Activated T-cell treated with anti-CD3 and anti-CD28 coated beads, Interleukin-2, amount 50 U/mL, for 48 hours (primary cell): ENCODE measurements at places on chromosomes 16 and 17.

- no peak for DNase-seq
Observed at GRCh38 chr16:88569614-88569984, 604 bp upstream of the ZC3H18 start.

- no peak for DNase-seq
Observed at GRCh38 chr16:48864055-48864454, 254.1 kb upstream of the N4BP1 start.

GRCh38 chr17:77666462-77666861 is 292.0 kb upstream of the TNRC6C start:
- DNase-seq = peak; percentile 29

- no peak for DNase-seq
Observed at GRCh38 chr17:6078458-6078871, 8.3 kb downstream of the WSCD1 start.

DNA sequence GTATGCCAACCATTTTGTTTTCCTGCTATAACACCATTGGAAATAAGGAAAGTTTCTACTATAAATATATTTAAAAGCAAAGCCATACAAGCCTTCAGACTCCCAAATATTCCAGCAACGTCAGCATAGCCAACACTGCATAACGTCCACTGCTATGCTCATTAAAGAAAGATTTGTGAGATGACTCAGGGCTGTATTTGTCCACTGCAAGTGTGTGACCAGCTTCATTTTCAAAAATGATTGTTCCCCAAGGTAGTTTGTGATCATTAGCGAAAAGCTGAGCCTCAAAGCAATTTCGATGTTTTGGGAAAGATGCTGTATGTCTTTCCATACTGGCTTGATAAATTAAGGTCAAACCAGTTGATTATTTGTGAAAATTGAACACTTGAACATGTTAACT is 14.9 kb upstream of the CCDC182 start:
- no peak for DNase-seq

DNA sequence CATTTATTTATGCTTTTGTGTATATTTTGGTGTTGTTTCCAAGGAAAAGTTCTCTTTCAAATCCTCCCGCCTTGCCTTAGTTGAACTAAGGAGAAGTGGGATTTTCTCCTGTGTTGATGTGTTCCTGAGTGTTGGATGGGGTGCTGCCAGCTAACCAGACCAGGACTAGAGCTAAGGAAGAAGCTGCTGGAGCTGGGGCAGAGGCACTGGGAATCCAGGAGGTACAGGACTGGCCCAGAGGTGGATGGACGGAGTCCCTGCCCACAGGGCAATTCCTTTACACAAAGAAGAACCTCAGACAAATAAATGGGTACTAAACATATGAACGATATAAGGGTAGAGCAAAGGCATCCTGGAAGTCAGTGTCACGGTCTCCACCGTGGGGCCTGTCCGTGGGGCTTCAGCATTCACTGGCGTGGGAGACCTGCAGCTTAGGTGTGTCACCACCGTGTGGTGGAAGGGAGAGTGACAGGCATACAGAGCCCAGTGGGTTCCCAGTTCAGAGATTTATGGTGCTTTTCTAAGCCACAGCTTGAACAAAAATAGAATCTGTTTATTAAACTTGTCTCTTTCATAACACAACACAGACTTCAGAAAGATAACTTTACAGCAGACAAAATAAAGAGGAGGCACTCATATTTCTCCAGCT is 270.7 kb downstream of the NTN1 start:
- peak; percentile 63 for DNase-seq

GRCh38 chr17:75124819-75125162 is 6.8 kb downstream of the NT5C start:
- DNase-seq = no peak

- DNase-seq = no peak
Observed at GRCh38 chr17:8843344-8843743, 24.1 kb downstream of the PIK3R6 start.

DNA sequence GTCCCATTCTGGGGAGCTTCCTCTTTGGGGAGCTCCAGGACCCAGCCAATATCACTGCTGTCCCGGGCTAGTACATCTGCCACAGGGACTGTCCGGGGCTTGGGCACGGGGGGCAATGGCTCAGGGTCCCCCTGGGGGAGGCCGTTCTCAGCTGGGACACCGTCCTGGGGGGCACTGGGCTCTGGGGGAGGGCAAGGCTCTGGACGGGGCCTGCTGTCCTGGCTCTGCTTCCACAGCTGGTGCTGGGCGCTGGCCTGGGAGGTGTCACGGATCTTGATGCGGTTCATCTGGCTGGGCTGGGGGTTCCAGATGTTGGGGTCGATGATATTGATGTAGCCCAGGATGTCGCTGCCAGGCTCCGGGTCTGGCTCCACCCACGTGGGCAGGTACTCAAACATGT is 26.1 kb downstream of the SLC5A10 start:
- no peak for DNase-seq

GRCh38 chr17:64354824-64355535 is 35.7 kb downstream of the PECAM1 start:
- no peak for DNase-seq

GRCh38 chr17:56912105-56912999 is 1.5 kb downstream of the TRIM25 start:
- DNase-seq = no peak

GRCh38 chr16:26493751-26494150 is 573.0 kb upstream of the C16orf82 start:
- DNase-seq = no peak

DNA sequence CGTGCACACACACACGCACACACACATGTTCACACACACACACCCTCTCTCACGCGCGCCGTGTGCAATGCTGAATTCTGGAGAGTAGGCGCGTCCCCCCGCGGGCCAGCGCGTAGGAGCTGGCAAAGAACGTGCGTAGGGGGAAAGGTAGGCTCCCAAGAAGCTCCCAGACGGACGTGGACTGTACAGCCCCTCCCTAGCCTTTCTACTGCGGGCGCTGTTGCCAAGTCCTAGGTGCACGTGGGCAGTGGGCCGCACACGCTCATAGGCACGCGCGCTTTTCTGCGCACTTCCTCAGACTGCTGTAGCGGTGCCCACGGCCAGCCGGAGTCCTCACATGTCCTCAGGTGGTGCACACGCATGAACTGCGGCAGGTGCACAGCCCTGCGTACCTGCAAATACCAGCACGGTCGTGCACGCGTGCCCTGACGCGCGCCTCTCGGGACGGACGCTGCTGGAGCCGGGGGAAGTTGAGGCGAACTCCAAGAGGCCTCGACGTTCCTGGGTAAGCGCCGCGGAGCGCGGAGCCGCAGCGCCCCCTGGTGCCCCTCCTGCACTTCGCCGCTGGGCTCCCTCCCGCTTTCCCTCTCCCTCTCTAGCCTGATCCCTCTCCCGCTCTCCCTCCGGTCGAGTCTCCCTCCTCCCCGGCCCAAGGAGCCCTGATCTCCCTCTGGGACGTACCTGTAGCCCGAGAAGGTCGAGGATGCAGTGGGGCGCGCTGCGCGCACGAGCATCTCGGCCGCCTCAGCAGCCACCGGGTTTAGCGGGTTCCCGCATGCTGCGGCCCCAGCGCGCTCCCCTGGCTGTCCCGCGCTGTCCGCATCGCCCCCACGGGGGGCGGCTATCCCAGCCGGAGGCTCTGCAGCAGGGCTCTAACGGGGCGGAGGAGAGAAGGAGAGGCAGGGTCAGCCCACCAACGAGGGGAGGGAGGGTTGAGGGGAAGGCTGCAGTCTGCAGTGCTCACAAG is 749 bp downstream of the GRIN2A start:
- DNase-seq = peak; percentile 75

DNA sequence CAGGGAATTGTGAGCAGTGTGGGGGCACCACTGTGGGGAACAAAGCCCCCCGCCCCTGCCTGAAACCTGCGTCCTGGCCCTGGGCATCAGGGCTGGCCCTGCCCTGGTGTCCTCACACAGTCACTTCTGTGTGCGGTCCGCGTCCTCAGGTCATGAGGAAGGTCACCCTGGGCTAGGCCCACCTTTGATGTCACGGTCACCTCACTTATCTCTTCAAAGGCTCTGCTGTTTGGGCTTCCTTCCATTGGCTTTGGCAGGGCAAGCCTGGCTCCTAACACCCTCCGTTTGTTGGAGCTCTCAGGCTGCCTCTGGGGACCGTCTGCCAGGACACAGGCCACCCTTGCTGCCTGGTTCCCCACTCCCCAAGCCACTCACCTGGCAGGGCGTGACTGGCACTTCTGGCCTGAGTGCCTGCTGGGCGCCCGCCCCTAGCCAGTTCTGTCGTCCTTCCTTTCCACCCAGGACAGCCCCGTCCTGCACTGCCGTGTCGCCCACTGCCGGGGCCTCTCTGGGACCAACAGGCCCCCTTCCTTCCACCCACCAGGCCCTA is 8.8 kb downstream of the CENPX start:
- DNase-seq = no peak

DNA sequence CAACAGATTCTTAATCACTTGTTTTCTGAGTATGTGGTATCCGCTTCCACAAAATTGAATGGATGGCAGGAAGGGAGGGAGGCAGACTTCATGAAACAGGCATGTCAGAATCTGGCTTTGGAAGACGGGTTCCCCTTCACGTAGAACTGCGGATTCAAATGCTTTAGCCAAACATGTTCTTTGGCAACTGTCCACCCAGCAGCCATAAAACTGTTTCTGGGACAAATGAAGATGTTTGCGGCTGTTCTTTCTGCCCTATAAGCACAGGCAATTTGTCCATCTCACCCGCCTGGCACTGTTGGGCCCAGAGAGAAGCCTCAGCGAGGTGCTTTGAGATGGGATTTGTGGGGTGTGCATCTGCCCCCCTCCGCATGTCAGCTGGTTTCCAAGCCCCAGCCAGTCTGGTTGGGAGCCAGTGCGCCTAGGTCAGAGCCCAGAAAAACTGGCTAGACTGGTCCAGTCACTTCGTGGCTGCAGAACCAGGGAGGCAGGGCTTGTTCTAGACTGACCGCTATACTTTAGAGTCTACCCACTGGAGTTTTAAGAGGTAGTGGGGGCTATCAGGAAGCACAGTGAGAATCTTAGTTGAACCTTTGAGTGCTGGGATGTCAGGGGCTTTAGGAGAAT is 6.3 kb downstream of the CRHR1 start:
- no peak for DNase-seq

DNA sequence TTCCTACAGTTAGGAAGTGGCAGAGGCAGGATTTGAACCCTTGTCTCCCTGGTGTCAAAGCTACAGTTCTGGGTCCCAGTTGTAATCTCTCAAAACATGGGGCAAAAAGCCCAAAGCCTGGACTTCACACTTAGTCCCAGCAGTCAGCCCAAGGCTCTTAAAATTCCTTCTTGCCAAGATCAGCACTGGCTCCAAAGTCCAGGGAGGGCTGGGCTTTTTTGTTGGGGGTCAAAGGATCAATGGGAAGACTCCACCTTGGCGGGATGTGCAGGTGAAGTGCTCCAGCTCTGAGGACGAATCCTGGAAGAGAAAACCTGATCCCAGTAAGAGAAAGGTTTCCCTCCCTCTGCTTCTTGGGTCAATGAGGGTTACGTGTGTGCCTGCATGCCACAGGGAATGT is 195.5 kb downstream of the HAPSTR1 start:
- DNase-seq = no peak

DNA sequence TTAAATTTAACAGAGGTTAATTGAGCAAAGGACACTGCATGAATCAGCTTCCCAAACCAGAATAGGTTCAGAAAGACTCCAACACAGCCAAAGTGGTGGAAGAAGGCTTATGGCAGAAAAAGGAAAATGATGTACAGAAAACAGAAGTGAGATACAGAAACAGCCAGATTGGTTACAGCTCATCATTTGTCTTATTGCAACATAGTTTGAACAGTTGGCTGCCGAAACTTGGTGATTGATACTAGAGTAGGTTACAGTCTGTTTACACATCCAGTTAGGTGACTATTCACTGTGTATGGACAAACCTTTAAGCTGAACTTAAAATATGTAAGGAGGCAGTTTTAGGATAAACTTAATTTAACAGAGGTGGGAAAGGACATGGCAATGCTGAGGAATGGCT is 18.3 kb downstream of the TMEM100 start:
- no peak for DNase-seq

- peak; percentile 39 for DNase-seq
Observed at GRCh38 chr17:46770818-46771560, 47.5 kb downstream of the WNT3 start.

- DNase-seq = no peak
Observed at GRCh38 chr17:10651927-10652326, 5.2 kb downstream of the MYH3 start.

- no peak for DNase-seq
Observed at GRCh38 chr17:65848751-65849150, 287.3 kb upstream of the AXIN2 start.

- no peak for DNase-seq
Observed at GRCh38 chr17:79650283-79650682, 39.4 kb upstream of the RBFOX3 start.

- DNase-seq = peak; percentile 85
Observed at GRCh38 chr16:56657555-56658326, at the start of gene MT1F. MT1F (plus strand) TSS chr16:56657959; CDS start chr16:56658059, 100 bp downstream.
